ENCODE measurements at places on chromosomes 12 and 14.

GRCh38 chr12:85280165-85280983 is at the start of gene ALX1:
ALX1 (plus strand) TSS chr12:85280220; CDS start chr12:85280262, 42 bp downstream.
- DNase-seq = peak; percentile 18

- no peak for DNase-seq
Measured at GRCh38 chr12:4331221-4331620, 10.2 kb downstream of the TIGAR start.

GRCh38 chr12:47270782-47271664 is 191.3 kb upstream of the AMIGO2 start:
- DNase-seq = peak; percentile 92

DNA sequence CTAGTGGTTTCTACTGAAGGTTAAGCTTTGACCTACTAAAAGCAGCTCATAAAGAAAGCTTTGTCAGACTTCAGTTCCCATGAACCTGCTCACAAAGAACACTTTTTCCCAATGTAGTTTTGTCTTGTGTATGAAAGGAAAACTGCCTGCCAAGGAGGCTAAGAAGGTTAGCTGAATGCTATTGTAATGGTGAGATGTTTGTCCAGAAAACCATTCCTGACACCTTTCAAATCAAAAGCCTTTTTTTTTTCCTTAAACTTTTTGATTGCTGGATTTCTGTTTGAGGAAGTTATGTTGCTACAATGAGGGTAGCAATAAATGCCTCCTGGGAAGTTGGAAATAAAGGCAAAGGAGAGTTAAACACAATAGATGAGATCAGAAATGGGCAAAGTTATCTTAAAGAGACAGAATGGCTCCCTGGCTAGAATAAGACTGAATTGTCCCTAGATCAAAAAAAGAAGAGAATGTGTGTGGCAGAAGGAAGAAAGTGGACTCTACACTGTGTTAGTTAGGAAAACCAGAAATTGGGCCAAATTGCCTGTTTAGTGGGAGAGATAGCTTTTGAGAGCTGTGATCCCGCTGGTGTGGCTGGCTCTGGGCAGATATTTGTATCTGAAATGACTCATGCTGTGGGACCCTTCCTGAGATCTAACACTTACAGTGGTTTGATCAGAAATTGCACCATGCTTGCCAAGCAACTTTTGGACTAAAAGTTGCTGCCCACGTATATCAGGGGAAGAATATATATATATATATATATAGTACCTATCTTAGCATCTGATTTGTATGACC is 27.5 kb downstream of the TECPR2 start:
- DNase-seq = peak; percentile 22

DNA sequence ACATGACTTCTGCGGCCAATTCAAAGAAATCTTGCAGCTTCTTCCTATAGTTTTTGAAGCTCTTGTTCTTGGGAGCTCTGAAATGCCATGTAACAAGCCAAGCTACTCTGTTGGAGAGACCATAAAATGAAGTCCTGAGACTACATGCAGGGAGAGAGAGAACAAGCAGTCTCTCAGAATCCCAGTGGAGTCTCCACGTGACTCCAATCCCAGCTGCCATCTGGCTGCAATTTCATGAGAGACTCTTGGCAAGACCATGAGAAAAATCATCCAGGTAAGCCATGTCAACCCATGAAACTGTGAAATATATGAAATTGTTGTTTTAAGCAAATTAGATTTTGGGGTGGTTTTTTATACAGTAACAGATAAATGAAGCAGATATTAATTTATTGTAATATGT is 54.4 kb downstream of the KLRG1 start:
- DNase-seq = no peak

- DNase-seq = peak; percentile 86
Measured at GRCh38 chr12:66241061-66242043, 52.3 kb downstream of the IRAK3 start.

GRCh38 chr12:73053893-73054292 is 781.7 kb downstream of the TRHDE start:
- no peak for DNase-seq

- peak; percentile 29 for DNase-seq
Measured at GRCh38 chr12:28882444-28882843, 266.6 kb upstream of the FAR2 start.

- no peak for DNase-seq
Measured at GRCh38 chr12:13536219-13536910, 339.8 kb downstream of the EMP1 start.

- peak; percentile 24 for DNase-seq
Measured at GRCh38 chr14:72792051-72792788, 101.7 kb downstream of the DPF3 start.

- DNase-seq = no peak
Measured at GRCh38 chr14:27391331-27391730, 793.5 kb upstream of the NOVA1 start.

GRCh38 chr12:79659961-79660431 is 30.8 kb downstream of the PAWR start:
- peak; percentile 54 for DNase-seq

DNA sequence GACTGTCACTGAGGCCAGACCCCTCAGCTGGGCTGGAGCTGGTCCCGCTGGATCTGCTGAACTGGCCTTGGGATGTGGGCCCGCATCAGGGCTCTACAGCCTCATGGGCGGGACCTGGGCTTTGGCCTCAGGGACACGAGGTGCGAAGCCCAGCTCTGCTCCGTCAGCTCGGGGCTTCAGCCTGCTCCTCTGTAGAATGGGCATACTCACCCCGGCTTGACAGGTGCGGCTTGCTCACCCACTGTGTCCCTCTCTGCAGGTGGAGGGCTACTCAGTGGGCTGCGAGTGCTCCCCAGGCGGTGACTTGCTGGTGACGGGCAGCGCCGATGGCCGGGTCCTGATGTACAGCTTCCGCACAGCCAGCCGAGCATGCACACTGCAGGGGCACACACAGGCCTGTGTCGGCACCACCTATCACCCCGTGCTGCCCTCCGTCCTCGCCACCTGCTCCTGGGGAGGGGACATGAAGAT is 57.6 kb downstream of the BEGAIN start:
- no peak for DNase-seq
